Activated T-helper 9 cell treated with anti-CD3 and anti-CD28 coated beads, Interleukin-2, amount 50 U/mL, for 16 hours (primary cell): ENCODE measurements at places on chromosomes 1 and 21.

DNA sequence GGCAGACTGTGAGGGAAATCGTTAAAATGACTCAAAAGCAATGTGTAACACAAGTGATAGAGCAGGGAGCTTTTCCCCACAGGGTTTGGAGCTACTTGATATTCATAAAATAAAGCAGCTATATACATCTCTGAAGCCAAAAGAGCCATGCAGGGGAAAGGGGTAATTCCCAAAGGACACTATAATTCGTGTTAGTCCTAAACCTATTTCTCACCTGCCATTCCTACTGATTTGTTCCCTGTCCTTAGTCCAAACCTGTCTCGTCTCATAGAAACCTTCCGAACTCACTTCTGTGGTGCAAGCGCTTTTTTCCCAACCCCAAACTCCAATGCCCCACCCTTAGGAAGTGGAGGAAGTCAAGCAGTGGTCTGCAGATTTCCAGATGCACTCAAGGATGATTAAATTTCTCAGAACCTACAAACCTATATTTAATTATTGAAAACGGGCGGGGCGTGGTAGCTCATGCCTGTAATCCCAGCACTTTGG is 946 bp upstream of the HNRNPR start:
- no peak for DNase-seq

DNA sequence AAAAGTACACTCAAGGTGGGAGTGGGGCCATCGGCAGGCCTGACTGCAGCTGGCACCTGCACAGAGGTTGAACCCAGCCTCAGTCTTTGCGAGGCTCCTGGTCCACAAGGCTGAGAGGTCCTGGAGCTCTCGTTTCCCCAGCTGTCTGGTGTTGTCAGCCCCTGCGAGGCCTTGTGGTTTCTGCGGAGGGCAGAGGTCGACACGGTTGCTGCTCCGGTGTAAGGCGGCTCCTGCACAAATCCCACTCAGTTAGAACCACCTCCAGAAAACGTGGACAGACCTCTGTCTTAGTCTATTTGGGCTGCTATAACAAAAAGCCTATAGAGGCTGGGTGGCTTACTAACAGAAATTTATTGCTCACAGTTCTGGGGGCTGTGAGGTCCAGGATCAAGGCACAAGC is 5.8 kb downstream of the KIAA1614 start:
- no peak for DNase-seq

GRCh38 chr1:95229037-95229436 is 5.0 kb upstream of the RWDD3 start:
- no peak for DNase-seq

DNA sequence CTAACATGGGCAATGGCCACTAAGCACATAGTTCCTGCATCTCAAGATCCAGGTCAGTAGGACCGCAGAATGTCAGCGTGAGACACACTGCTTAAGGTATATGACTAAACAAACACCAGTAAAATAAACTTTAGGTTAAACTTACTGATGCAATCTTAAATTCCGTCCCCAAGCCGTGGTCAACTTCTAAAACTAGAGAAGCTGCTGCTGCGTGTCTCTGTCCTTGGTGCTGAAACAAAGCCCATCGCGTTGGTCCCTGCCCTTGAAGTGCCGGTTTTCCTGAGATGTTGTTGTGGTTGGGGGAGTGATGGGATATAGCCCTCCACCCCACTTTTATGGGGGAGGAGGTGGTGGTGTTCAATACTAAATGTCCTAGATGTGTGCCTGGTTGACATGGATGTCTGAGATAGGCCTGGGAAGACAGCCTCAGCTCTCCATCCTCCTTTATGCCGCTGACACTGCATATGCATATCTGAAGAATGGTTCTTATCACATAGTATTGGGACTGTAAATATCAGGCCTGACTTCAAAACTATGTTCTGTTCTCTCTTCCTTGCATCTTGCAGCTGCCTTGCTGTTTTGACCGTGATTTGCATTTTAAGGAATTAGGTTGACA is 72.0 kb upstream of the KCNA3 start:
- peak; percentile 20 for DNase-seq

- DNase-seq, result no peak
These were observed 3.4 kb downstream of the KDM4A start for GRCh38 chr1:43653339-43653738.
